A549 treated with RU486 at 1 μM for 4 hours (cell line): ENCODE measurements at places on chromosomes 16 and 17. TPM values are rescaled to one million over a fixed set of nuclear protein-coding genes. Genes with fewer than 3 reads are reported as not detected.

NEUROD2 gene
- not detected in 5 replicates for total RNA-seq

SPHK1 gene
- total RNA-seq = 42.5 to 70.8 TPM (median 55.3 TPM) in 5 replicates

OTOA gene
- total RNA-seq = 0.03 to 0.07 TPM (median 0.05 TPM) in 3 of 5 replicates, not detected in the others

RPTOR gene
- total RNA-seq = 24.9 to 33.2 TPM (median 27.9 TPM) in 5 replicates

ABCC11 gene
- 0.11 to 0.20 TPM (median 0.18 TPM) in 4 of 5 replicates, not detected in the other for total RNA-seq

USP36 gene
- total RNA-seq = 56.2 to 65.4 TPM (median 58.3 TPM) in 5 replicates
